Activated CD8-positive, alpha-beta memory T cell treated with anti-CD3 and anti-CD28 coated beads, Interleukin-2, amount 50 U/mL, for 4 hours (primary cell): ENCODE measurements at places on chromosomes 6 and 20.

- DNase-seq = no peak
Observed at GRCh38 chr6:51511081-51511480, 576.3 kb downstream of the PKHD1 start.

GRCh38 chr20:31617432-31618104, 12.5 kb downstream of the ID1 start:
- DNase-seq = no peak

GRCh38 chr6:131761060-131761761, 46.6 kb upstream of the ENPP1 start:
- DNase-seq = no peak

DNA sequence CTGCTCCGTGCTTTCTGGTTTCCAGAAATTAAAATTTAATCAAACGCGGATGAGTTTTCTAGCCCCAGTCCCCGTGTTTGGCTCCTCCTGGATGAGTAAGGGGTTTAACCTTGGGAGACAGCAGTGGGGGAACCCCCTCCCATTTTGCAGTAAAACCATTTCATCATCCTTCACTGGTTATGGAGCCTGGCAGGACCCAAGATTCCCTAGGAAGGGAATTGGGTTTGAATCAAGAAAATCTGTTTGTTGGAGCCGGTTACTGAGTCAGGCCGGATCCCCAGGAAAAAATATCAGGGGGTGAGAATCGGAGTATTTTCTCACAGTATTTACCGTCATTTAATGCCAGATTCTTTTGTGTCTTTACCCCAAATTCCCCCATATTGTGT, 754 bp downstream of the YWHAB start:
- DNase-seq = no peak

GRCh38 chr20:46552460-46553420, 2.3 kb upstream of the OCSTAMP start:
- DNase-seq = peak; percentile 32

DNA sequence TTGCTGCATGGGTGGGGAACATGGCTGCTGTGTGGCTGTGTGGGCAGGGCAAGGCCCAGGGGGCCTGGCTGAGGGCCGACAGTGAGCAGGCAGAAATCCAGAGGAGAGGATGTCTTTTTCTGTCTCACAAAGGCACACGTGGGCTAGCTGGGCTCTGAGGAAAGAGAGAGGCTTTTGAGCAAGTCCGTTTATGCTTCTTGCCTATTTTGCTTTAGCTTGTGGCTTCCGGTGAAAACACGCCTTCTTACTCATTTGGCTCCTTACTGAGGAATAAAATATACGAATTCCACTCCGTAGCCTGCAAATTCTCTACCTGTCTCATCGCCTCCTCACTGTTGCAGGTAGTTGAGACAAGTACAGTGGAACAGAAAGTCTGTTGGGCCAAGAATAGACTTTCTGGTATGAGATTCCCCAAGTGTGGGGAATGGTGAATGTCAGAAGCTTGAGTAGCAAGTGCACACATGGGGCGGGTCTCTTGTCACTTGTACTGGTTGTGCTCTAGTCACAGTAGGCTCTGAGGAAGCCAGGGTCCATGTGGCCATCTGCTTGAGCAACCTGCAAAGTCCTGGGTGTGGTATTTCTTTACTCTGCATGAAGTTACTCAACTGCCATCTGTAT, 28.4 kb downstream of the WRNIP1 start:
- no peak for DNase-seq

GRCh38 chr20:63771046-63771707, 31.6 kb downstream of the SLC2A4RG start:
- DNase-seq = no peak

DNA sequence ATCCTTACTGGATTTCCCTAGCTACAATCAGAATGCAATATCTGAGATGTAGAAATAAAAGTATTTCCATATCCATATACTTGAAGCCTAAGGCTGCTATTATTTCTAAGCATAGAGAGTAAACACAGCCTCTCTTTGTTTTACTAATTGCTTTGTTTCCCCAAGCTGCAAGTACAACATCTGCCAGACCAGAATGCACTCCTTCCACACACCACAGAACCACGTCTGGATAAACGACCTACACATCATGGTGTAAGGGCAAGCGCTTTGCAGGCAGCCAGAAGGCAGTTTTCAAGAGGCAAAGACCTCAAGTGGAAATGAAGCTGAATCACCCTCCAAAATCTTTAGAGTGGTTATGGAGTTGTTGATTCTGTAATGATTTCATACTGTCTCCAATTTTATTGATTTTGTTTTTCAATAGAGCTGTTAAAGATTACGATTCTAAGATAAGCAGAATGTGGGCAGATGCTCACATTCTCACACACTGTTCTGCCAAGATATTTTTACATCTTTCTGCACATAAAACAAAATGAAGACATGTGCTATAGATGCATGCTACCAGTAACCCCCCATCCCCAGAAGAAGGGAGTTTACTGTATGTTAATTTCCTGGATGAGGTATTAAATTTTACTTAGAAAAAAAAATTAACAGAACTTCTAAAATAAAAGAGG, 88.8 kb downstream of the THEMIS start:
- no peak for DNase-seq

DNA sequence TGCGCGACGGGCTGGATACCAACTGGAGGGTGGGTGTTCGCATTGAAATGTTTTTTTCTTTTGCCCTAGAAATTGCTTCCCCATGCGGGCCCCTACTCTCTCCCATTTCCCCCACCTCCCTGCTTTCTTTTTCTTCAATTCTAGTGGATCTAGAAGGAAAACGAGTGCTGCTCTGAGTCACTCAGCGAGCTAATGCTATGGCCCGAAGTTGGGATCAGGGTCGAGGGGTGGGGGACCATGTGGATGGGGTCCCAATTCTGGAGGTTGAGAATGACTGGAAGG, 71.5 kb downstream of the SOX4 start:
- DNase-seq = no peak

DNA sequence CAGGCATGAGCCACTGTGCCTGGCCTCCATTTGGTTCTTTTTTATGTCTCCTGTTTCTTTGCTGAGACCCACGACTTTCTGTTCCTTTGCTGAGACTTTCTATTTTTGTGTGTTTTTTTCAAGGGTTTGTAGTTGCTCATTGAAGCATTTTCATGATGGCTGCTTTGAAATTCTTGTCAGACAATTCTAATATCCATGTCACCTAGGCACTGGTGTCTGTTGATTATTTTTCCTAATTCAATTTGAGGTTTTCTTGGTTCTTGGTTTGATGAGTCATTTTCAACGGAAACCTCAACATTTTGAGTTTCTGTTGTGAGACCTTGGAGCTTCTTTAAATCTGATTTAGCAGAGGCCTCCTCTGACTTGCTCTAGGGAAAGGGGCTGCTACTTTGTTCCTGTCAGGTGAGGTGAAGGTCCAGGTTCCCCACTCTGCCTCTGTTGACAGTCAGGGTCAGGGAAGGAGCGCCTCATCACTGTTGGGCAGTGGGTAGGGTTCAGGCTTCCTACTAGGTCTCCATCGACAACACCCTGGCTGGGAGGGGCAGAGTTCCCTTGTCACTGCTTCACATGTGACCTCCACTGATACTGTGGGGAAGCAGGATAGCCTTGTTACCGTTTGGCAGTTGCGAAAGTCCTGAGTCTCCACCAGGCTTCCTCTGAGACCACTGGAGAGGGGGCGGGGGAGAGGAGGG, 67.2 kb upstream of the RNF24 start:
- peak; percentile 25 for DNase-seq

DNA sequence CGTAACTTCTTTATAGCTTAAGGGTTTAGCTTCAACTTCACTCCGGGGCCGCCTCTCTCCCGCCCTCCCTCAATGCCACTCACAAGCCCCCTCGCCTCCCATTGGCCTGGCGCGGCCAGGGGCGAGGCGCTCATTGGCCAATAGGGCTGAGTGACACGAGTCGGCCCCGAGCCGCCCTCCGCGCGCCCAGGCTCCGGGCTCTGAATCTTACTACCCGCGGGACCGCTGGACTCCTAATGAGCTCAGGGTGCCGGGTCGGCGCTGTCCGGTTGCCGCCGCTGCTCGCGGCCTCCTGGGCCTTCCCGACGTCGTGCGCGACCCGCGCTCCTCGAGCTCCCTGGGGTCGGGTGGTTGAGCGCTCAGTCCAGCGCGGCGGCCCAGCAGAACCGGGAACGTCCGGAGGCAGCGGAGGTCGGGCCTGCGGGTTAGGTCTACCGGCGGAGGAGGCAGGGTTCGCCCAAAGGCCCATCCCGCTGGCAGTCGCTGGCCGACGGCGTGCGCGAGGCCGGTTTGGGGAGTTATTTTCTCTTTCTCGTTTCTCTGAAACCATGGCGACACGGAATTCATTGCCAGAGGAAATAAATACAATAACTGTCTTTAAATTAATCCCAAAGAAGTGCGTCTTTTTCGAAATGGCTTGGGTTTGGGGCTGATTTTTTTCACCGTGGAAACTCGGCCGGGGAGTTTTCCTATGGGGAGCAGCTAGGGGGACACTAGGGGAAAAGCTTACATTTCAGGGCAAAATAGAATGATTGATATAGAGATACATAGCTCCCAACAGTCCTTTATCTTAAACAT, at the start of gene SIM1:
Gene SIM1 (minus strand): TSS at position 19 of the 798 bp plus-strand sequence. CDS start 1,453 bp downstream, outside the sequence.
- no peak for DNase-seq

GRCh38 chr20:49349694-49350252, 71.9 kb upstream of the ZNFX1 start:
- no peak for DNase-seq

DNA sequence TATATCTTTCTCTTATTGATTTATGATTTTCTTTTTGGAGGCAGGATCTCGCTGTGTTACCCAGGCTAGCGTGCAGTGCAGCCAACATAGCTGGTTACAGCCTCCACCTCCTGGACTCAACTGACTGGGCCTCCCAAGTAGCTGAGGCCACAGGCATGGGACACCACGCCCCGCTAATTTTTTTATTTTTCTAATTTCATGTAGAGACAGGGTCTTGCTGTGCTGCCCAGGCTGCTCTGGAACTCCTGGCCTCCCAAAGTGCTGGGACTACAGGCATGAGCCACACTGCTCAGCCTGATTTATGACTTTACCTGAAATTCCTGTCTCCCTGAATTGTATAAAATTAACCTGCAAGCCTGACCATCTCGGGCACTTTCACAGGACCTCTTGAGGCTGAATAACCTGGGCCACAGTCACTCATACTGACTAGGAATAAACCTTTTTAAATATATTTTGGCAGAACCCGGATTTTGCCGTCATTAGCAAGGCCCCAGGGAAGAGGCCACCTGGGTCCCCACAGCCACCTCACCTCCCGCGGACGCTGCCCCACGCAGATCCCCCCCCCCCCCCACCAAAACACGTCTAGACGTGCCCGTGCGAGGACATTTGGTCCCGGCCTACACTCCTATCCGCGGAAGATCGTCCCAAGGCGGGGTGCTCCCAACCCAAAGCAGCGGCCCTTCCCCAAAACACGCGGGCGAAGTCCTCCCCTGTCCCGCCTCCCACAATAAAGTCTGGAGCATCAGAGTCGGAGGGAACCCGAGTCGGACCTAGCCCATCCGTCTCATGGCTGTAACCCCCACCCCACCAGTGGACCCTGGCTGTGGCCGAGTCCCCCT, 902 bp downstream of the ZNF337 start:
- DNase-seq = no peak

GRCh38 chr20:17684077-17684888, 2.2 kb upstream of the RRBP1 start:
- DNase-seq = no peak

DNA sequence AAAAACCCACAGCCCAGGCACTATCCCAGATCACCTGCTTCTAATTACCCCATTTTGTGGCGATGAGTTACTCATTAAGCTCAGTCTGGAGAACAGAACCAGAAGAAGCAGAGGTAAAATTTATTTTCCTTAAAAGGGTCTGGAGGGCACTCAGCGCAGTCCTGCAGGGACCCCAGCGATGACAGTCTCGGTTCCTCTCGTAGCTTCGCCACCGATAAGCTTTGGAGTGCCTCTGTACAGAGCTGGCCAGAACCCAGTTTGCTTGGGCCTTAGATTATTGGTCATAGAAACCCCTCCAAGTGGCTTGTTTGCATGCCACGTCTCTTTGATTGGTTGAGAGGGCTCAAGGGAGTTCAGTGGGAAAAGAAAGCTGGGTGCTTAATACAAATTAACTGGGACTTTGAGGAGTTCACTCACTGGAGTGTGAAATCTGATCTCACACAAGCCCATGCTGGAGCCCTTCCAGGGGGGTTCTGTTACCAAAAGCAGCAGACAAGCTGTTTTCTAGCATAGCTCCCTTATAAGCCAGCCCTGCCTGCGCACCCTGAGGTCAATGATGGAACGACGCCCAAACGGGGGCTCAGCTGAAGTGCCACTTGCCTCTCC, 158.5 kb upstream of the ARID1B start:
- no peak for DNase-seq

- no peak for DNase-seq
Observed at GRCh38 chr6:122789182-122790027, at the start of gene SMPDL3A. Gene SMPDL3A, plus strand, starts transcription at chr6:122789258. Its CDS starts 89 bp downstream, at chr6:122789347.

GRCh38 chr6:163839296-163839695, 424.8 kb downstream of the QKI start:
- no peak for DNase-seq

DNA sequence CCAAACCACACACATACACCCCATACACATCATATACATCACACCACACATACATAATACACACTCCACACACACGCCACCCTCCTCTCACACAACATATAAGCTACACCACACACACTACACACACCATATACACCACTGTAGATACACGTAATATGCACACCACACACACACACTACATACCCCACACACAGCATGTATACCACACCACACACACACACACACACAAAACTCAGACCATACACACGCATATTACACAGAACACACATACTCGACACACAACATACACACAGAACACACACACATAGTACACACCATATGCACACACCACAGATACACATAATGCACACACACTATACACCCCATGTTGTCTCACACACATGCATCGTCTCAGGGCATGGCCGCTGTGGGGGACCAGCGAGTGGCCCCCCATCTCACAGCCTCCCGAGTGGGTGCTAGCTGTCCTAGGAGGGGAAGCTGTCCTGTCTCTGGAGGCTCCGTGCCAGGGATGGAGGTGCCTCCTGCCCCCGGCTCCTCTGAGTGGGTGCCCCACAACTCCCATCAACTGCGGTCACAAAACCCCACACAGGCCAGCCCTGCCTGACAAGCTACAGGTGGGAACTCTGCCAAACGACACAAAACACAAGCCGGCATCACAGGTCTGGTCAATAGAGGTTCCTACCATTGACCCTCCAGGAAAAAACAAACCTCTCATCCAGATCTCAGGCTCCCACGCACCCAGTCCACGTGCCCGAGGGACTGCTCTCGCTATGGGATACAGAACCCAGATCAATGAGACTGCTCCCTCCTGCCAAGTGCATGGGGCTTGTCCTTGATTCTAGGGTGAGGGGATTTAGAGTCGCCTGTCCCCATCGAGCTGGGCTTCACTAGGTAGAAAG, 49.1 kb downstream of the DACT2 start:
- no peak for DNase-seq

DNA sequence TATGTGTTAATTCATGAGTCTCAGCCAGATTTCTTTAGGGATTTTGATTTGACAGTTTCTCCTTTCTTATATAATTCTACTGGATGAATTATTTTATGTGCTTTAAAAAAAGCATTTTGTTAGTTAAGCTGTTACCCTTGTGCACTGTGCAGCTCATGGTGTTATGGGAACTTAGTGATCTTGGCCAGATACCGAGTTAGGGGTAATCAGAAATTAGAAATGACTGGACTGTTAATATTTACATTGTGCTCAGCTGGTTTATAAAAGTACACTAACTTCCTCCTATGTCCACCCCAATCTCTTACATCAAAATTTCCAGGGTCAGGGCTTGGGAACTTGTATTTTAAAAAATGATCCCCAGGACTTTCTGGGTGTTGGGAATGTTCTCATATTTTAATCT, 260.0 kb downstream of the ZFAND3 start:
- no peak for DNase-seq

GRCh38 chr6:5058254-5058653, 26.9 kb upstream of the PPP1R3G start:
- DNase-seq = no peak

- no peak for DNase-seq
Observed at GRCh38 chr6:167314180-167314821, 10.6 kb upstream of the TTLL2 start.
